Skin of body (tissue), 3 donors: ENCODE measurements at places on chromosomes 7 and 10. TPM values are rescaled to one million over a fixed set of nuclear protein-coding genes. Genes with fewer than 3 reads are reported as not detected.

DNA sequence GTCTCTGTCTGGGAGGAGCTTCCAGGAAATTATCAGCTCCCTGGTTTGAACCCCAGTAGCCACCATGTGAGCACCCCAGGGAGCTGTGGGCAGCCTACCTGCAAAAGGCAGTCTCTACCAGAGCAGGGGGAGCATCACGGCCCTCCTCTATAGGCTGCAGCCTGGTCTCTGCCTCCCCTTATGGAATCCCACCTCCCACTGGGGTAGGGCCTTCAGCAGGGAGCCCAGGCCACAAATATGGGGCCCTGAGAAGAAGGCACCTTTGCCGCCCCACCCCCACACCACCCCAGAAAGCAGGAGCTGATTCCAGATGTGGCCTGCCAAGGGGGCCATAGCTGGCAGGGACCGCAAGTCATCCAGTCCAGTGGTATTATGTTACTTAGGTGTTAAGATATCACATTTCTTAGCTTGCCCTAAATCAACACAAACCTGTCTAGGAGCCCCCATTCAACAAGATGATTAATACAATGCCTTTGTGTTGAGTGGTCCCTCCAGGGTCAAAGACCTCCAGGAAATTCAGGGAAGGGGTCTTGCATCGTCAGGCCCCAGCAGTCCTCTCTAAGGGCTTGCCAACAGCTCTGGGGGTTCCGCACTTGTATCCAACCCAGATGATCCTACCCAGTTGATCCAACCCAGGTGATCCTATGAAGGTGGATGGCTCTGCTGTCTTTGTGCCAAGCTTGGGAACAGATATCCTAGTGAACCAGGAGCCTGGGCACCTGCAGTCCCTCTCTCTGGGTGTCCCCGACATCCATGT lies 114.9 kb downstream of the OAT start:
- DNase-seq: no peak

- no peak for DNase-seq
These were observed 15.9 kb upstream of the TCF7L2 start for GRCh38 chr10:112934193-112934592.

ZC3HAV1L gene
- total RNA-seq: 22.2 TPM

- no peak for DNase-seq
These were observed 23.3 kb downstream of the TMEM106B start for GRCh38 chr7:12234334-12234865.

- DNase-seq: no peak
These were observed 83.3 kb upstream of the GSDME start for GRCh38 chr7:24840563-24840962.

INSYN2A gene
- 0.30 TPM for total RNA-seq

DNA sequence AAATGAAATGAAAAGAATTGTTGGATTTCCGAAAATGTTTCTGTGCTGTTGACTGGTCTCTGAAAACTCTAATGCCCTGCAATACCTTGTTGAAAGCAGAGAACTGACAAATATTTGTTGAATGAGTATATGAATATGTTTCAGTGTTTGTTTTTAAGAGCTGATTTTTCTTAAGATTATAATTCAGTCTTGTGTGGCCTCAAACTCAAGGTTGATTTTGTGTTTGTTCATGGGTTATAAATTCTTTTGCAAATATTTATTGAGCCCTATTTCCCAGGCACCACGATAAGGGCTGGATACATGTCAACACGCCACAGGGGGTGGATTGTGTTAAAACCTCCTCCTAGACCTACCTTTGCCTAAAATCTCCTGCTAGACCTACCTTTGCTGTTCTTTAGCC lies 203.9 kb upstream of the PLPP4 start:
- DNase-seq: no peak

ANKRD1 gene
- 10.9 TPM for total RNA-seq

GRCh38 chr10:71349406-71349805 lies 30.3 kb downstream of the SLC29A3 start:
- no peak for DNase-seq
